ENCODE measurements at places on chromosomes 7 and 10.

- DNase-seq, result no peak
Observed at GRCh38 chr7:45644237-45644636, 70.1 kb downstream of the ADCY1 start.

DNA sequence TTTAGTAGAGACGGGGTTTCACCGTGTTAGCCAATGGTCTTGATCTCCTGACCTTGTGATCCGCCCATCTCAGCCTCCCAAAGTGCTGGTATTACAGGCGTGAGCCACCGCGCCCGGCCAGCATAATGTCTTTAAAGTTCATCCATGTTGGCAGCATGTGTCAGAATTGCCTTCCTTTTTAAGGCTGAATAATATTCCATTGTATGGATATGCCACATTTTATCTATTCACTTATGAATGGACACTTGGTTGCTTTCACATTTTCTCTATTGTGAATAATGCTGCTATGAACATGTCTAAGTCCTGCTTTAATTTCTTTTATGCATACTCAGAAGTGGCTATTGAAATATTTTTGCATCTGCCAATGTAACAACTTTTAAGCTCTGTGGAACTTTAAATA, 754.0 kb upstream of the GALNT17 start:
- no peak for DNase-seq

DNA sequence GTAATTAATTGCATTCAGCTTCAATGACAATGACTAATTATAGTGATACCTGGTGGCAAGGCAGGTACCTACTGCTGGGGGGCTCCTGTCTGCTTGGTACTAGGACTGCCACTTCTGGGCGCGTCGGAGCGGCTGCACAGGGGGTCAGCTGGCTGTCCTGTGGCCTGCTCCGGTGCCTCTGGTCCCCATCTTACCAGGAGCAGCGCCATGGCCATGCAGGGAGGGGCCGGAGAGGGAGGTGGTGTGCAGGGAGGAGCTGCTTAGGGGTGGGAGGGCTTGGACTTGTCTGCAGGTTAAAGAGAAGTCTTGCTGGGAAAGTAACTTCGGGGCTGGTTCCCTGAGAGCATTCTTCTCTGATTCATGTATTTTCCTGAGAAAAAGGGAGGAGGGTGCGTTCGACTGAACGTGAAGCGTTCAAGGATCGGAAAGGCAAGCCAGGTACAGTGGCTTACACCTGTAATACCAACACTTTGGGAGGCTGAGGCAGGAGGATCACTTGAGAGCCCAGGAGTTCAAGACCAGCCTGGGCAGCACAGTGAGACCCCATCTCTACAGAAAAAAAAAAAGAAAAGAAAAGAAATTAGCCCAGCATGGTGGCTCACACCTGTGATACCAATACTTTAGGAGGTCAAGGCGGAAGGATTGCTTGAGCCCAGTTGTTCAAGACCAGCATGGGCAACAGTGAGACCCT, 15.4 kb downstream of the CUX1 start:
- DNase-seq, result no peak

DNA sequence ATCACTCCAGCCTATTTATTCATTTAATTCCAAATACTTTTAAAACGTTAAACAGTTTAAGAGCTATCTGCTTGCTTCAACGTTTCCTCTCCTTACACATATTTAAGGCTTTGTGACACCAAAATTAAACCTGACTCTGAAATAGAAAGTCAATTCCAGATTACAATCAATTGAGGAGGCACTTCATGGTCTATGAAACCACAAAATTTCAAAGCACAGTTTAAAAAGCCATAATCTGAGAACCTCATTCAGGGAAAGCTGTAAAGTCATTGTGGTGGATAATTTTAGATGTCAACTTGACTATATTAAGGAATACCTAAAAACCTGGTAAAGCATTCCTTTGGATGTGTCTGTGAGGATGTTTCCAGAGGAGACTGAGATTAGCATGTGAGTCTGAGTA, 6.2 kb downstream of the SNX13 start:
- no peak for DNase-seq

DNA sequence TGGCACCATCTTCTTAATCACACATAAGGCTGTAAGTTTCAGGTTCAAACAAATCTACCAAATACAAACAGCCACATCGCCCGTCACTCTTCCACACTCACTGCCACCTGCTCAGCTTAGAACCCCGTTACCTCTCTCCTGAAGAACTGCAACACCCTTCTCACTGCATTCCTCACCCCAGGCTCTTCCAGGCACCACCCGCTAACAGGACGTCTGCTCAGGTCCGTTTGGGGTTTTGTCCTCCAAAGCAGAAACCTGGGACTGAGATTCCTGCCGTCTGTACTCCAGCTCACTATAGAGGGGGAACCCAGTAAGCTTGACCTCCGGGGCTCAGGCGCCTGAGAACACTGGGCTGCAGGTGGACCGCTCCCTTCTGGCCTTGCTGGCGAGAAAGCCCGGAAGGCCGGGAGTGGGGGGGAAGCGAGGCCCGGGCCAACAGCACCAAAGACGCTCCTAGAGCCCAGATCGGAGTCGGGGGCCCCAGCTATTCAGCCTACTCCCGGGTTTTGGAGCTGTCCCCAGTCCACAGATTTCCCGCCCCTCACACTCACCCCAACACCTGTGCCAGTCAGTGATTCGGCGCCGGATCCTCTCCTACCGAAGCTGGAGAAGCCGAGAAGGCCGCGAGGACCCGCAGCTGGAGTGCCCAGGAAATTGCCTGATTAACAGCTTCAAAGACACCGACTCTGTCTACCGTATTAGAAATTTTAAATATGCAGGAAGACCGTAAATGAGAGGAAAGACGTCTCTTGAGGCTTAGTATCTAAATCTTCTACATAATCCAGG, at the start of gene AP3M1:
Gene AP3M1, minus strand, starts transcription at position 625 of the 786 bp plus-strand sequence. CDS start 12,449 bp downstream, outside the sequence.
- peak; percentile 63 for DNase-seq

DNA sequence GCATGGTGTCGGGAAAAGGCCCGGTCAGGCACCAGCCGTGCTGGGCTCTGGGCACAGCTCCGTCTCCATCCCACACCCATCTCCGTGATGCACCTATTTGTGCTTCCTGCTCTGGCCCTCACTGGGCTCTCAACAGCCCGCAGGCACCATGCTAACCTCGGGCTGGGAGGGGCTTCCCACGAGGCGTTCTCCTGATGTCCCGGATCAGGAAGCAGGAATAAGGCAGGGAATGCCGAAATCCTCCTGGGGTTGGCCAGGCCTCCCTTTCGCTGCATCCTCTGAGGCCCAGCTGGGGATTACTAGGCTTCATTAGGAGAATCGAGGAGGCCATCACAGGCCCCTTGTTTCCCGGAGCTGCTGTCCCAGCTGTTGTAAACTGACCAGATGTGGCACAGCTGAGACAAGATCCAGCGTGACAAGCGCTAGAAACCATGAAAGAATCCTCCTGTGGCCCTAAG, 72.0 kb downstream of the FAM53B start:
- no peak for DNase-seq

- peak; percentile 63 for DNase-seq
Observed at GRCh38 chr10:70477661-70478162, 855 bp upstream of the PALD1 start.

DNA sequence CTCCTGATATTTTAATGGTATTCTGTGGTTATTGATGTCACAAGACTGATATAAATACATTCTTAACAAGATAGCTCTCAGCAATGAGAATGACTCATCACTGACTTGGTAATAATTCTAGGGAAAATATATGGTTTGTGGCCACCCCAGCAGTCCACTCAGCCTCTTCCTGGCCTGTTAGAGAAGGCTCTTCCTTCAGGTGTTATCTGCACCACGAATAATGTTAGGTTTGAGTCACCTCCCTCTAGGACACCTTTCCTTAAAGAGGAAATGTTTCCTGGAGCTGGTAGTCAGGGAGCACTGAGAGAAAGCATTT, 163.3 kb downstream of the SVIL start:
- no peak for DNase-seq

Data from stimulated activated CD4-positive, alpha-beta T cell treated with anti-CD3 and anti-CD28 coated beads, Interleukin-15, amount 100 ng/mL, for 1 hour (primary cell).